ENCODE measurements at places on chromosomes 4 and X.

DNA sequence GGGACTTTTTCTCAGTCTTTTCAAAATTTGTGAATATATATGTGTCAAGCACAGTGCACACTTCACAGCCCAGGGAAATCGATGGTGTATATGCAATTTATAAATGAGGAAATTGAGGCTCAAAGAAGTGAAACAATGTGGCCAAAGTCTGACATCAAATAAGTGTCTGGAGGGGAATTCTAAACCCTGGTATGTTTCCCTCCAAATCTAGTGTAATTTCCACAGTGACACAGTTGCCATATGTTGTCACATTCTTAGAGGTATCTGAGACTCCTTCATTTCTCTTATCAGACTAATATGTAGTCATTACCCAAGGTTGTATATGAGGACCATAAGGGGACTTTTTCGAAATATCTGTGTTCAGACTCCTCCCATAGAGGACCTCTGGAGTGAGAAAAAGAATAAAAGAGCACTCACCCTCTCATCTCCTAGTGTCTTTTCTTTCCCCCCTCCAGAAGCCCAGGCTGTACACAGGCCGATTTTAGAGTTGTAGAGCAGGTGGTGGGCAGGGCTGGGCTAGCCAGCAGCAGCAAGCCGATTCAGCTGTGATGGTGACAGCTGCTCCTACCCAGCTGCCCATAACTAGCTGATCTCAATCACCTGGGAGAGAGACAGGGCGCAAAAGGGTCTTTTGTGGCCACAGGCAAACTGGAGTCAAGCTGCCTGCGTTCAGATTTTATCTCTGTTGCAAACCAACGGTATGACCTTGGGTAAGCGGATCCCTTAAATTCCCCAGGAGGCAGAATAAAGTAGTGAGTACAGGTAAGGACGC lies 55.1 kb downstream of the CLCN5 start:
- DNase-seq: no peak

- DNase-seq: no peak
Measured at GRCh38 chrX:16130707-16131106, 7.3 kb downstream of the GRPR start.

DNA sequence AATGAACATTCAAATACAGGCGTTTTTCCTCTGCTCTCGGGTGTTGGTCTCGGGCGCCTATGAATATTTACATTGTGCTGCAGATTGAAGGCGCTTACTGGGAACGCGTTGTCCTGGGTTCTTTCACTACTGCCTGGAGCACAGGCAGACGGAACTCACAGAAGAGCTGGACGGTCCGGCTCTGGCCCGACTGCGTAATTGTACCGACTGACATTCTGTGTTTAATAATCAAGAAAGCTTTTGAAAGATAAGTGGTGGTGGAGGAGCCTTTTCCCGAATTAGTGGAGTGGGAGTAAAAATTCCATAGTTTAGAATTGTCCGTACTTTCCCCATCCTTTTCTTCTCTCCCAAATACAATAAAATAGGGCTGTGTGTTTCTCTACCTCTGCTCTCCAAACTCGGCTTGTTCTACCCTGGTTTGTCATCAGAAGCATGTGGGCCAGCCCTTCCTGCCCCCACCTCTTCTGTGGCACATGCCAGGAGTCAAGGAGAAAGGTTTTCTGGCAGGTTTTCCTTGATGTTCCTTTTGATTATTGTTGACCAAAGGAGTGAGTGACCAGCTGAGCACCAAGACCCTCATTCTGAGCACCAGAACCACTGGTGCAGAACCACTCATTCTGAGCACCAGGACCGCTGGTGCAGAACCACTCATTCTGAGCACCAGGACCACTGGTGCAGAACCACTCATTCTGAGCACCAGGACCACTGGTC lies 2.3 kb downstream of the FHDC1 start:
- no peak for DNase-seq

- DNase-seq: no peak
Measured at GRCh38 chr4:10656420-10656819, 28.1 kb downstream of the CLNK start.

GRCh38 chr4:74874753-74875367 lies 58.1 kb upstream of the PARM1 start:
- no peak for DNase-seq

DNA sequence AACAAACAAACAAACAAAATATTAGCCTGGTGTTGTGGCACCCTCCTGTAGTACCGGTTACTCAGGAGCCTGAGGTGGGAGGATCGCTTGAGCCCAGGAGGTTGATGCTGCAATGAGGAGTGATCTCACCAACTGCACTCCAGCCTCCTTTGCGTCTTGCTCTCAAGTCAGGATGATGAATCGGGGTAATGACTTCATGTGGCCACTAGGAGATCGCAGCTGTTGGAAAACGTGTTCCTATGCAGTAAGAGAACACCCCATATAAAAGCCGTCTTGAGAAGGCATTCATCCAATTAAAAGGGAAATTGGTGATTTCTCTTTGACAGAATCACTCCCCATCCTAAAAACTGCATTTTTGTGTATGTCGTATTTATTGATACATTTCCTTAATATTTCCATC lies 6.9 kb downstream of the CCNB3 start:
- DNase-seq: no peak
